Fibroblast of gingiva (primary cell): ENCODE measurements at places on chromosomes 4 and X.

DNA sequence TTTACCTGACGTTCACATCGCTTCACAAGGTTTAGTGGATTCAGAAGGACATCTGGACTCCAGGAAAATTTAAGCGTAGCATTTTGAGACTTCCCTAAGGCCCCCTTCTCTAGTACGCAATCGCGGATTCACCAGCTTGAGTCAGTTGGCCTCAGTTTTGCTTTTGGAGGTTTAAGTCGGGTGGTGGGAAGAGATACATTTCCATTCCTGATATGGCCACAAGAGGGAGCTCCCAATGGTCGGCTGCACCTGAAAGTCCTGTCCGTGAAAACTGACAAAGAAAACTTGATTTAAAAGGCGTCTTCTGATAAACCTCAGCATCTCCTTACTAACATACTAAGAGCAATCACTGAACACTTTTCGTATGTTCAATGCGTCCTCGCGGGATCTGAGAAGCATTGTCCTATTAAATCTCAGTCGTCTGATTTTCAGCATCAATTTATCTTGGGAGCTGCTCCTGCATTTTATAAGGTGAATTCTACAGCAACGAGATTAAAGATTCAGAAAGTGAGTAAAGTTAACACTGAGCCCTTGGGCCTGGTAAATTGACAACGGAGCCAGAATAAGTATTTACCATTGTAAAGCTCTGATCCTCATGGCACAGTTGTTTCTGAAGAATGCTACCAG is 50.6 kb downstream of the LGI2 start:
- peak; percentile 58 for DNase-seq

GRCh38 chr4:1309261-1310010 is 19.7 kb downstream of the MAEA start:
- DNase-seq, result peak; percentile 95

- DNase-seq, result no peak
Observed at GRCh38 chrX:7485061-7485460, 337.1 kb upstream of the PUDP start.

GRCh38 chr4:184019667-184020623 is 114.8 kb downstream of the STOX2 start:
- no peak for DNase-seq
